ENCODE measurements at places on chromosomes 16 and 17.

GRCh38 chr17:37118366-37119137 lies 169.8 kb downstream of the AATF start:
- no peak for DNase-seq

DNA sequence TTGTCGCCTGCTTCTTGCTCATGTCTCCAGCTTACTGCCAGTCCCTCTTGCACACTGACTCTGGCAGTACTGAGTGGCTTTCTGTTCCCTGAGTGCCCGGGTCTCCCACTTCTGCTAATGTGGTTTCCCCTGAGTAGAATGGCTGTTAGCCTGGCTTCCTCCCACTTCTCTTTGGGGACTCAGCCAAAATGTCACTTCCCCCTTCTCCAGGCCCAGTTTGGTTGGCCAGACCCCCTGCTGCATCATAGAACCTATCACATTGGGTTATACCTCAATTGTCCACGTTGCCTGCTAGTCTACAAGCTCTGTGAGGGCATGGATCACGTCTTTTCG lies 304.4 kb downstream of the HS3ST3B1 start:
- DNase-seq, result no peak

- DNase-seq, result no peak
These were observed 22.8 kb downstream of the TAOK1 start for GRCh38 chr17:29412780-29413565.

GRCh38 chr16:11972128-11972527 lies 4.4 kb upstream of the SNX29 start:
- no peak for DNase-seq

DNA sequence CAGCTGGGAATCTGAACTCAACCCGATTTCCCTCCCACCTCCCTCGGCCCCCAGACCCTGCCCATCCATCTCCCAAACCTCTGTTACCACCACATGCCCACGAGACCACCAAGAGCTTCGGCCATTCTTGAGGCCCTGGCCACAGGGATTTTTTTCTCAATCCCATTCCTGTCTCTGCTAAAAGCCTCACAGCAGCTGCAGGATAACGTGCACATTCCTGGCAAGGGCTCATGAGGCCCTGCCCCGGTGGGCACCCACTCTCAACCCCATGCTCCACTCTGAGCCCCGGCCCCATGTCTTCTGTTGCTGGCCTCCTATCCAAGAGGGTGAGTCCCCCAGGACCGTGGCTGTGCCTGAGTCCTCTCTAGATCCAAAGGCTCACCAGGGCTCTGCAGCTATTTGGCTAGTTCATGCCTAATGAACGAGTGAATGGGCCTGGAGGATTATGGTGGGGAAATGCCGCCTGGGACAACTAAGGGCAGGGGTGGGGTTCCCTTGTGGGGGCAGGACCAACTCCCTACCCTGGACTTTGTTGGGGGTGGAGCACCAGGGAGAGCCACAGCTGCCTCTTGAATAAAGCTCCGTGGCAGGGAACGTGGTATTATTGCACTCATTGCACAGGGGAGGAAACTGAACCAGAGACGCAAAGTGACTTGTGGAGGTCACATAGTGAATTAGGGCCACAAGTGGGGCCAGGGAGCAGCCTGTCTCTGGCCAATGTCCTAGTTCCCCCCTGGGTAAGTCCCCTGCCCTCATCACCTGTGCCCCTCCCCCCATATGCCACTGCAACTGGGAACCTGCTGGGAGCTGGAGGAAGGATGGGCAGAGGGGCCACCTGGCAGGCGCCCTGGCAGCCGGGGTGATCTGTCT lies 113.8 kb upstream of the SMURF2 start:
- DNase-seq, result no peak

GRCh38 chr16:66899945-66900710 lies 18.6 kb downstream of the CDH16 start:
- peak; percentile 67 for DNase-seq

DNA sequence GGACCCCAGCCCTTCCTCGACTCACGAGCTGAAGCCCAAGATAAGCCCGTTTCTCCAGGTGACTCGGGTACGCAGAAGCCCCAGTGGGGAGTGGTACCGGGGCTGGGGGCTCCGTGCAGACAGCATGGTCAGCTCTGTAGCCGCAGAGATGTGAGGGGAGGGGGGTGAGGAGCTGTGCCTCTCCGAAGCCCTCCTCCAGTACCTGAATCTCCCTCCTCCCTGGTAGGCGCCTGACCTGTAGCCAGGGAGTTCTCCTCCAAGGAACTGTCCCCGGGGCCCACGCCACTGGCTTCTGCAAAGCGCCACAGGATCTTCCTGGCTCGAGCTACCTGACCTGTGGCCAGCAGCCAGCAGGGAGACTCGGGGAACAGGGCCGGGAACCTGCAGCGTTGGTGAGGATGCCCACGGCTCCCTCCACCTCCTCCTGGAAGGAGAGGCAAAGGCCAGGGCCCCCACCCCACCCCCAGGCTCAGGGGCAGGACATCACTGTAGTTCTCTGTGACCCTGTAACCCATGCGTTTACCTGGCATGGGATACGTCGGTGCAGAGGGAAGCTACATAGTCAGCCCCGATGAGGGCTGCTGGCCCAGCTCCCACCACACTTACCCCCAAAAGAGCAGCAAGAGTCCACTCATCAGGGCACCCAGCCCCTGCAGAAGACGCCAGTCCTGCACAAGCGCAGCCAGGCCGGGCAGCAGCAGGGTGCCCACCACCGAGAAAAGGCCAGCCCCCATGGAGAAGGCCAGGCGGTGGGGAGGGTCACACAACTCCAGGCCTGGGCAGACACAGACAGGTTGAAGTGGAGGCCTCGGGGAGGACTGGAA lies 1.7 kb downstream of the SLC22A31 start:
- DNase-seq, result no peak

DNA sequence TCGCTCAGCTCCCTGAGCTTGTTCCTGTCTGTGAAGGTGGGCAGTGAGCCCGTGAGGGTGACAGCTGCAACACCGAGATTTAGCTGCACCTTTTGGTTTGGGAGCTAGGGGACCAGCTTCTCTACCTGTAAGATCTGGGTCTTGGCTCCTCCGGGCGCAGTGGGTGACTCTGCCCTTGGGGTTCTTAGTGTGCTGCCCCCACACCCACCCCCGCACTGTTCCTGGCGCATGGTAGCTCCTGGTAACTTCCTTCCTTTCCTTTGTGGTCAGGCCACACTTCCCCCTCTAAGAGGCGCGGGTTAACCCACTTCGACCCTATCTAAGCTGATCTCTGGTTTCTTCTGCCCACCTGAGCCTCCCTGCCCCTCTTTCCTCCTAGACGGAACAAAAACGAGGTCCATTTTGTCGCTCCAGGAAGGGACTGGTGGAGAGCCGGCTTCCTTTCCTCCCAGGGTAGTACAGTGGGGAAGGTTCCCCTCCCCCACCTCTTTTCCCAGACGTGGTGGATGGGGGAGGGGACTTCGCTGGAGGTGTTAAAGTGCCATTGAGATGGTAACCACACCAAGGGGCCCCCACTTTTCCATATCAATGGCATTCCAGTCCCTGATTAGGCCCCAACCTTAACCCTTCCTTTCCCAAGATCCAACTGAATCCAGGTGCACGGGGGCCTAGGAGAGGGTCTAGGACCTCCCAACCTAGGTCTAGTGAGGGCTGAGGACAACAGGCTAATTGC lies 4.6 kb upstream of the CLDN9 start:
- DNase-seq, result no peak

DNA sequence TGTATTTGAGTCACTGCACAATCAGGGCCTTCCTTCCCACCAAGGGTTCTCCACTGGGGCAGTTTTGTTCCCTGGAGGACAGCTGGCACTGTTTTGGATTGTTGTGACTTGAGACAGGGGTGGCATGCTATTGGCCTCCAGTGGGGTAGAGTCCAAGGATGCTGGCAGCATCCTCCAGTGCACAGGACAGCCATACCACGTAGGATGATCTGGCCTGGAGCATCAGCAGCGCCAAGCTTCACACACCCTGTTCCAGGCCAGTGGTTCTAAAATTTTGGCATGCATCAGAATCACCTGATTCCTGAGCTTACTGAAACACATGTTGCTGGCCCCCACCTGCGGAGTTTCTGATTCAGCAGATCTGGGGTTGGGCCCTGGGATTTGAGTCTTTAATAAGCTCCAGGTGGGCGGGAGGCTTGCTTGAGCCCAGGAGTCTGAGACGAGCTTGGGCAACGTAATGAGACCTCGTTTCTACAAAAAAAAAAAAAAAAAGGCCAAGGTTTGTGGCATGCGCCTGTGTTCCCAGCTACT lies 83.2 kb downstream of the MGAT5B start:
- no peak for DNase-seq

GRCh38 chr17:64289741-64290141 lies 26.7 kb upstream of the TEX2 start:
- DNase-seq, result no peak

GRCh38 chr17:9028202-9028987 lies 7.1 kb downstream of the NTN1 start:
- no peak for DNase-seq

DNA sequence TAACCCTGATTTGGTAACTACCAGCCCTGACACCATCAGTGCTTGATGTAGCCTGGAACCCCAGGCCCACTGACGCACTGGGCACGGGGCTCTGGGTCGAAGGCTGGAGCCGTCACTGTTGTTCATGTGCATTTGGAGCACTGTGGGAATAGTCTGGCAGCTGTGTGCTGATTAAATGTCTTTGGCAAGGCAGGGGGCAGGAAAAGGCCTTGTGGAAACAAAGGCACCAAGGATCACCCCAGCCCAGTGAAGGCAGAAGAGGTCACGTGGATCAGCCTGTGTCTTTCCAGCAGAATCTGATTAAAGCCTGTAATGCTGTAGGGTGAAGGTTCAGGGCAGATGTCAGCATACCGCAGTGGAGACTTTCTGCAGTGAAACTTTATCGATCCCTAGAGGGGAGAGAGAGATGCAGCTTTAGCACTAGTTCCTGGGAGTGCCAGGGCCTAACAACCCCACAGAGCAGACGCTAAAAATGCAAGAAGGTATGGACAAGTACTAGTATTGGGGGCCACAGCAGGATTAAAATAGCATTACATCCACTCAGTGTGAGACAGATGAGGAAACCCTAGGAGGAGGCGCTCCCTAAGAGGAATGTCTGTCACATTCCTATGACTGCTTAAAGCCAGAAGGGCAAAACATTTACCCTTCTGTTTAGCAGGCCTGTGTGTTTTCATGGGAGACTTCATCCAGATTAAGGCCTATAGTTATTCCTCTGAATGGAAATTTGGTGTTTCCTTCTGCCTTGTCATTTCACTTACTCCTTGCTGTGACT lies 9.7 kb downstream of the ZNHIT3 start:
- no peak for DNase-seq

- DNase-seq, result no peak
These were observed 17.4 kb downstream of the NF1 start for GRCh38 chr17:31112001-31112661.

DNA sequence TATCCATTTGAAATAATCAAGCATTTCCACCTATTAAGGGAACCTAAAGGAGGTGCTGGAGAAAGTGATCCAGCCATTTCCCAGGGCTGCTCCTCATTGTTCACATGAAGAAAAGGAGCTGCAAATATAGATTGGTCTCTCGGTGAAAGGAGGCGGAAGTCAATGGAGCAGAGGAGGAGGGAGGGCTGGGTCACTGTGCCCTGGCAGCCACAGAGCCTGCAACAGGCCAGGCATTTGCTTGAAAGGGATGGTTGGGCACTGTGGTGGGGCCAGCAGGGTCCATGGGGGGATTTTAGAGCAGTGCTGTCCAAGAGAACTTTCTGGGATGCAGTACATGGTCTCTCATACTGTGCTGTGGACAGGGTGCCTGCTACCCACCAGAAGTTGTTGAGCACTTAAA lies 173.2 kb downstream of the CYLD start:
- no peak for DNase-seq

DNA sequence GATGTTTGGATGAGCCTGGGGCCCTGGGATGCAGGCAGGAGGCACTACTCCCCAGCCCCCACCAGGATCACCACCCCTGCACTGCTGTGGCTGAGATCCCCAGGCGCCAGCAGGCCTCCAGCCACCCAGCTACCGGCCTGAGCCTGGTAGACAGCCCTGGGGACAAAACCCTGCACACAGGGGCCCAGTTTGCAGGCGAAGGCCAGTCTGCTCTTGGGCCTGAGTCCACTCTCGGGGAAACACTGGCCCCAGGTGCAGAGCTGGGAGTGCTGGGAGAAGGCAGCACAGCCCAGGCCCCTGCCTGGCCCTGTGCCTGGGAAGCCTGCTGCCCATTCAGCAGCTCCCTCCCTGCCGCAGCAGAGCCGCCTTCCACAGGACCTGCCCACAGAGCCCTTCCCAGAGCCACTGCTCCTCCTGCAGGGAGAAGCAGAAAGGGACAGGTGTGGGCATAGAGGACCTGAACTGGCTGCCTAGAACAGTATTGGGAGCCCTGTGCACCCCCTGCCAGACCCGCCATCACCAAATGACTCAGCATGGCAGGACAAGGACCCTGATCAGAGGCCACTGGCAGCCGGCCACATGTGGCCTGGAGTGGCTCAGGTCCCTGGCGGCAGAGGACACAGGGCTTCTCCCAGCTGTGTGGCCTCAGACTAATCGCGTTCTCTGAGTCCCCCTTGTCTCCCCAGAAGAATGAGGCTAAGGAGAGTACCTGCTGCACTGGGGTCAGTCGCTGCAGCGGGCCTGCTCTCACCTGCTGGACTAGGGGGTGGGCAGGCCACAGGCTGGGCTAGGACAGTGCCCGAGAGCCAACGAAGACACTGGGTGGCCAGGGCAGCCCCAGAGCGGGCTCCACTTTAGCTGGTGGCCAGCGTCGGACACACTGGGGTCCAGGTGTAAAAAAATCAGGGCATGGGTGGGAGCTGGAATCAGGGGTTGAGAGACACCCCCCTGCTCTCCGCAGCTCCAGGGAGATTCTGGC lies 10.7 kb downstream of the MSRB1 start:
- no peak for DNase-seq

- no peak for DNase-seq
These were observed 6.9 kb downstream of the PLLP start for GRCh38 chr16:57277586-57277985.

- DNase-seq, result no peak
These were observed at the start of gene BRD7 for GRCh38 chr16:50368410-50369132. TSS of gene BRD7 (minus strand) at chr16:50368988. CDS start at chr16:50368774, 214 bp downstream.

- no peak for DNase-seq
These were observed 107.1 kb downstream of the ADAMTS18 start for GRCh38 chr16:77327717-77328116.

DNA sequence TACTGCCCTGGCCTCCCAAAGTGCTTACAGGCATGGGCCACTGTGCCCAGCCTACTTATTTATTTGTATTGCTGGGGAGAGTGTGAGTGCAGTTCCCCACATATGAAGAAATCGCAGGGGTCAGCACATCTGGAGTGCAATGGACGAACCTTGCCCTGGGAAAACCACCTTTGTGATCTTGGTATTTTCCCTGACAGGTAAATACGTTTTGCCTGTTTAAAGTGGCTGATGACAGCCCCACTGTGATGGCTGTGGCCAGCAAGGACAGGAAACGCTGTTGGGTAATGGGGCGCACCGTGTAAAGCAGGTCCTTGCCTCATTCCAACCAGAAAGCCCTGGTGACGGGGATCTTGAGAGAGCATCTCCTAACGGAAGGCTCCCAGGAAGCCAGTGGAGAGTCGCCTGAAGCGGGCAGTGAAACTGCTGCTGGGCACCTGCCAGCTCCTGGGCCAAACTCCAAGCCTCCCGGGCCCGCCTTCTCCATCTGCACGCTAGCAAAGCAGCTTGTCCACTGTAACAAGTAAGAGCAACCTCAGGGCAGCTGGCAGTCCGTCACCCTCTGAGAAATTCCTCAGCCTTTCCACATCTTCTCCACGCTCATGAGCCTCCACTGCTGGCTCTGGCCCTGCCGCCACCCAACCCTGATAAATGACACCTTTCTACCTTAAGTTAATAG lies 17.5 kb downstream of the EMC8 start:
- DNase-seq, result no peak

Data from right renal cortex interstitium (tissue), 3 donors.